ENCODE measurements at places on chromosomes 12 and 14.

- no peak for DNase-seq
Measured at GRCh38 chr12:115374480-115375185, 690.7 kb upstream of the TBX3 start.

- no peak for DNase-seq
Measured at GRCh38 chr14:24094841-24095270, 745 bp downstream of the PCK2 start.

DNA sequence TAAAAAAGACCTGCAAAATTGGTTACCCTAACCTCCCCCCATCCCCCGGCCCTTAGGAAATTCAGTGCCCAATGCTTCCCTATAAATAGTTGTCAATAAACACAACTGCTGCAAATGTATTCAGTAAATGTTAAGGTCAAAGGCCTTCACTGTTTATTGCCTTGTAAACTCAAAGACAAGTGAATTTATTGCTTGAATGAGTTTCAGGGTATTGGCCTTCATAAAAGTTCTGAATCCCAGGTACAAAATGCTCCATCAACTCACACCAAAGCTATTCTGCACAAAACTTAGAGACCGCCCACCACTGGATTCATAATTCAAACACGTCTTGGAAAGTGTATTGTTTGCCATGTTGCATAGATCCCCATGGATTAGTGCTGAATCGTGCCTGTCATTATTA is 63.3 kb upstream of the CDKN3 start:
- DNase-seq, result no peak

- DNase-seq, result no peak
Measured at GRCh38 chr12:49543914-49544815, 5.3 kb downstream of the KCNH3 start.

- DNase-seq, result no peak
Measured at GRCh38 chr14:37482428-37482827, 112.6 kb downstream of the FOXA1 start.

GRCh38 chr14:78610994-78611393 is 440.8 kb downstream of the NRXN3 start:
- DNase-seq, result no peak

DNA sequence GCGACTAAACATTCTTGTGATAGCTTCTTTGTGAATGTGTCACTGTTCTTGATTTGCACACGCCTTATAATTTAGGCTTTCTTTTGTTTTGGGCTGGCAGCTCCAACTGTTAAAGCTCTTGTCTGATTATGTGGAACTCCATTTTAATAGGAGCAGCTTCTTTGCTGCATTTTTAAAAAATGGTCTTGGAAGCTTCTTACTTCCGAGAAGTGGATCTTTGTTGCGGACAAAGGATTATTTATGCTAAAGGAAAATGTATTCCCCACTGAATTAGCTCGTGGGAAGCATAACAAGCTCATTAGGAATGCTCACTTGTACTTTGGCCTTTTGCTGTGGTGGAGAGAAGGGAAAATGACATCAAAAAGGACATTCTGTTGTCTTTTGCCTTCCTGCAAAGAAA is 20.0 kb downstream of the GAS2L3 start:
- no peak for DNase-seq

DNA sequence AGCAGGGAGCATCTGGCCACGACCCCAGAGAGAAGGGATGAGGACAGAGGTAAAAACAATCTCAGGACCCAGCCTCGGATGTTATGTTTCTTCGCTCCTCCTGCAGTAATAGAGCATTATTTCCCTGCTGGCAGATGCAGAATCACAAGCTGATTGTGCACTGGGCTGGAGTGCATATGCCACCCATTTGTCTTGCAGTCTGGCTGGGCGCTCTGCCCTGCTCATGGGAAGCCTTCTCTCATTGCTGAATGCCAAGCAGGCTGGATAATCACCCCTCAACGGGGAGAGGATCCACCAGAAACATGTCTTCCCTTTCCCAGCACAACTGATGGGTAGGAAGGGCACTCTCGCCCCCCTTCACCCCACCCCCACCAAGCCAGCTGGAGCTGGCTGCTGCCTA is 8.5 kb upstream of the VASH1 start:
- DNase-seq, result no peak

- DNase-seq, result no peak
Measured at GRCh38 chr12:74489543-74489942, 48.1 kb upstream of the ATXN7L3B start.

- no peak for DNase-seq
Measured at GRCh38 chr12:77993658-77994057, 163.0 kb downstream of the NAV3 start.

GRCh38 chr12:110351119-110351518 is 52.4 kb downstream of the ANAPC7 start:
- DNase-seq, result no peak

DNA sequence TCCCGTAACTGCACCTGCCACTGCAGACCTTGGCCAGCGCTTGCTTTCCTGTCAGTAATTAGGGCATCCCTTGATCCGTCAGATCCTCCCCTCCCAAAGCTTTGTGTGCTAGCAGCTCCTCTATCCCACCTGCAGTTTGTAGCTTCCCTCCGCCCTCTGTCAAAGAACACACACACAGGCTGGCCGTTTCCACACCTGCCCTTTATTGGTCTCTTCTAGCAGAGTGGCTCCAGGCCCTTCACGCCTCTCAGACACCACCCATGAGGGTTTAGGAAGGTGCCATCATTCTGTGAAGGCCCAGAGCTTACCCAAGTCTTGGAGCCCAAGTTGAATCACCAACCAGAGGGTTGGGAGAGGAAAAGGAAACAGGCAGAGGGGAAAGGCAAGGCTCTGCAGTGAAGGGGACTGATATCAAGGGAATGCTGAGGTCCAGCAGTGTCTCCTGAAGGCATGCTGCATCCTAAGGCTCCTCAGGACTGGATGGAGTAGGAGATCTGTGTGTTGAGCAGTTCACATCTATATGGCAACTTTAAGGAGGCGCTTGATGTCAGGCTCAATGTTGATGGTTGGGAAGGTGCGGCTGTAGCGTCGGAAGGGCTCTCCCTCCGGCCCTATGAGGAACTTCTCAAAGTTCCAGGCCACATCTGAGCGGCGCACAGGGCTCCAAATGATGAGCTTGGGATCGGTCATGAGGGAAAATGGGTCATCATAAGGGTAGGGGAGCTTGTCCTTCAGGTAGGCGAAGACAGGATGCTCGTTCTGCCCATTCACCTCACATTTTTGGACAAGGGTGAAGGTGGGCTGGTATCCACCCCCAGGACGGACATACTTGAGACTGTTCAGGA is 3.4 kb downstream of the GPX2 start:
- DNase-seq, result no peak

DNA sequence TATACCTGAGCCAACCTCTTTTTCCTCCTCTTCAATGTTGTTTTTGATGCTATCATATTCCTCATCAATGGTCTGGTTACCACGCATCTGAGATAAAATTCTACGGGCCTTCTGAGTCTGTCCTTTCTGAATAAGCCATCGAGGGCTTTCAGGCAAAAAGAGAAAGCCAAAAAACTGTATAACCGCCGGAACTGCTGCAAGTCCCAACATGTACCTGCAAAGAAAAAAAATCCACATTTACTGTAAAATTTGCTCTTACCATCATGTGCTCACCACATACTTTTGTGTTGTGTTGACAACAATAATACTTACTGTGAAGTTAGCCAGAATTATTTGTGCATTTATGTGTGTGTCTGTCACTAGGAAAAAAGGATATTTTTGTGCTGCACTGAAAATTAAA is 77.6 kb downstream of the SLC2A13 start:
- no peak for DNase-seq

- DNase-seq, result no peak
Measured at GRCh38 chr12:132713123-132713522, 2.5 kb downstream of the PGAM5 start.

GRCh38 chr12:51589060-51589459 is 2.0 kb upstream of the SCN8A start:
- no peak for DNase-seq

DNA sequence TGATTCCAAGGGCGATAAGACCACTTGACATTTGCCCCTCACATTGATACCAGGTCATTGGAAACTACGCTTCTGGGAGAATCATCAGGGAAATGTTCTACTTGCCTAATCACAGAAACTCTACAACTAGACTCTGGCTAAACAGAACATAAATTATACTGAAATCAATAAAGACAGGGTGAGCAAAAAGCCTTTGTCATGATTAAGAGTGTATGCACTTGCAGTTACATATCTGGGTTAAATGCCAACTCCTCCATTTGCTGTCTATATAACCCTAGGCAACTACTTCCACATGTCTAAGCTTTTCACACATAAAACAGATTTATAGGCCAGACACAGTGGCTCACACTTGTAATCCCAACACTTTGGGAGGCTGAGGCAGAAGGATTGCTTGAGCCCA is 125.7 kb downstream of the PHLDA1 start:
- DNase-seq, result no peak

DNA sequence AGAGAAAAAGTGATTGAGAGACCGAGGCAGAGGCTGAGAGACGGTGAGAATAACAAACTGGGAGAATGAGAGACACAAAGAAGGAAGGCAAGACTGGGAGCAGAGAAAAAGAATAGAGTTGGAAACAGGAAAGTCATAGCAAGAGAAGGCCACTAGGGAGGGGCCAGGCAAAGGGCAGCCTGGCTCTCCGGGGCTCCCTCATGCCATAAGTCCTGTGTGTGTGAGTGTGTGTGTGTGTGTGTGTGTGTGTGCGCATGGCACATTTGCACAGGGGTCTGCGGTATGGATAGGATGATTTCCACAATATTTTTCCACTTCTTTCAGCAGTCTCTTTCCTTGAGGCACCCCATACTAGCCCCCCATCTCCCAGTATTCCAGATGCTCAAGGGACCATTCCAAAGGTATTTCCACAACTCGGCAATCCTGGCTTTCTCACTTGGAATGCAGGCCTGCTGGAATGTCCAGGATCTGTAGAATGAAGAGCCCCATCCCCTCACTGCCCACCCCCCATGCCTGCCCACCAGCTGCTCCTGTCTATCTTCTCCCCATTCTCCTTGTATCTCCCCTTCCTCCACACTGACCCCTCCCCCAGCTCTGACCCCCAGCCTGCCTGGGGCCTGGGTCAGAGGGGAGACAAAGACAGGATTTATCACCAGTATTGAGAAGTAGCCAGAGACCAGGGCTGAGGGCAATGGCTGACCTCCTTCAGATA is 9.0 kb downstream of the GPR84 start:
- DNase-seq, result no peak

DNA sequence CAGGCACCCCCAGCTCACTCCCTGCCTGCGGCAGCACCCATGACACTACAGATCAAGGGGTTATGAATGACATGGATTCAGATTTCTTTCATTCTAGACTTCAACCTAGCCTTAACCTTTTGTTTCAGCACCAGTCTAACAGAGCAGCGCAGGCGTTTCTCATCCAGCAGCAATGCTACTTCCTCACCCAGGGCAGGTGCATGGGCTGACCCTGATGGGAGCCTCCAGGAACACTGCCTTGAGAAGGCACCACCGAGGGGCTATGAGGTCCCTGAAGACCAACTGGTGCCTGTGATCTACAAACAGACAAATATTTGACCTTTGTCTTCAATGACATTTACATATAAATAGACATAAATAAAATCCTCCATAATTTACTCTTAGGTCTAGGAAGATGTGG is 10.8 kb downstream of the CDCA4 start:
- no peak for DNase-seq

DNA sequence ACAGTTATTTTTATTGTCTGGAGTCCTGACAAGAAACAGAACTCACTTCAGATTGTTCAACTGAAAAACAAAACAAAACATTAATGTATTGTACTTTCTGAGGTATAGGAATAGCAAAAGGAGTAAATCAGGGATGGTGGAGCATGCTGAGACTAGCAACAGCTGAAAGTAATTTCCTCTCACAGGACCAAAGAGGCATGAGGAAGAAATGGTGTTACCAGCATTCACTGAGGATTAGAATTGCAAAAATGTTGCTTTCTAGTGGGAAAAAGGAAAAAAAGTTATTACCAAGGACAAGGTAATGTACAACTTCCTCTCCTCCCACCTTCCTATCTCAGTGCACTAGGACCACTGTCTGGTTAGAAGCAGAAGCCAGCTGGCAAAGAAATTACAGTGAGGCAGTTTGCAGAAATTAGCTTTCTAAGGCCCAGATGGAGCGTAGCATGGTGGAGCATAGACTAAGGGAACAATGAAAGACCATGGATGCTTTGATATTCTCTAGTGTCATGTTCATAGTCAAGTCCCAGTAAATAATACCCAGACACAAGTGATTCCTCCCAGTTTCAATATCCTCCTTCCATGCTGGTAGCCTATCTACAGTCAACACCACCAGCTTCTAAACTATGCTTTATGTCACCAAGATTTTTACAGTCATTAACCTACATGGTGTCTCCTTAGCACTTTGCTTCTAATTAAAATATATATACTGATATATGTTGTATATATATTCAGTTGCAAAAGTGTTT is 133.7 kb upstream of the DCN start:
- DNase-seq, result no peak

DNA sequence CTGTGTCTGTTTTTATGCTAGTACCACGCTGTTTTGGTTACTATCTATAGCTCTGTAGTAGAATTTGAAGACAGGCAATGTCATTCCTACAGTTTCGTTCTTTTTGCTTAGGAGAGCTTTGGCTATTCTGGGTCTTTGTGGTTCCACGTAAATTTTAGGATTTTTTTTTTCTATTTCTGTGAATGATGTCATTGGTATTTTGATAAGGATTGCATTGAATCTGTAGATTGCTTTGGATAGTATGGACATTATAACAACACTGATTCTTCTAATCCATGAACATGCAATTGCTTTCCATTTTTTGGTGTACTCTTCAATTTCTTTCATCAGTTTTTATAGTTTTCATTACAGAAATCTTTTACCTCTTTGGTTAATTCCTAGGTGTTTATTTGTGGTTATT is 345.2 kb downstream of the TMEM121 start:
- DNase-seq, result no peak

DNA sequence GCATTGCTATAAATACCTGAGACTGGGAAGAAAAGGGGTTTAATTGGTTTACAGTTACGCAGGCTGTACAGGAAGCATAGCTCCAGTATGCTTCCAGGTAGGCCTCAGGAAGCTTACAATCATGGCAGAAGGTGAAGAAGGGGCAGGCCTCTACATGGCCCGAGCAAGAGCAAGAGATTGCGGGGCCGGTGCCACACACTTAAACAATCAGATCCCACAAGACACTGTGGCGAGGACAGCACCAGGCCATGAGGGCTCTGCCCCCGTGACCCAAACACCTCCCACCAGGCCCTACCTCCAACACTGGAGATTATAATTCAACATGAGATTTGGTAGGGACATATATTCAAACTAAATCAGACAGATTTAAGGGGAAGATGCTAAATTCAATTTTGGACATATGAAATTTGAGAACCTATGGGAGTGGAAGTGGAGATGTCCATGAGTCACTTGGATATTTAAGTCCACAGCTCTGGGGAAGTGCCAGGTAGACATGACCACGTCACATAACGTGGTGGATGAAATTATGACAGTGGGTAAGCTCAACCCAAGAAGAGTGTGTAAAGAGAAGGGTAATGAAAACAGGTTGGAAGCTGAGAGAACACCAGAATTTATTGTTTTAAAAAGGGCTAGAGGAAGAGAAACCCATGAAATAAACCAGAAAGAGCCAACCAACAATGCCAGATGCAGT is 1.5 kb upstream of the LTA4H start:
- DNase-seq, result no peak
